ENCODE measurements at places on chromosomes 2 and 18.

DNA sequence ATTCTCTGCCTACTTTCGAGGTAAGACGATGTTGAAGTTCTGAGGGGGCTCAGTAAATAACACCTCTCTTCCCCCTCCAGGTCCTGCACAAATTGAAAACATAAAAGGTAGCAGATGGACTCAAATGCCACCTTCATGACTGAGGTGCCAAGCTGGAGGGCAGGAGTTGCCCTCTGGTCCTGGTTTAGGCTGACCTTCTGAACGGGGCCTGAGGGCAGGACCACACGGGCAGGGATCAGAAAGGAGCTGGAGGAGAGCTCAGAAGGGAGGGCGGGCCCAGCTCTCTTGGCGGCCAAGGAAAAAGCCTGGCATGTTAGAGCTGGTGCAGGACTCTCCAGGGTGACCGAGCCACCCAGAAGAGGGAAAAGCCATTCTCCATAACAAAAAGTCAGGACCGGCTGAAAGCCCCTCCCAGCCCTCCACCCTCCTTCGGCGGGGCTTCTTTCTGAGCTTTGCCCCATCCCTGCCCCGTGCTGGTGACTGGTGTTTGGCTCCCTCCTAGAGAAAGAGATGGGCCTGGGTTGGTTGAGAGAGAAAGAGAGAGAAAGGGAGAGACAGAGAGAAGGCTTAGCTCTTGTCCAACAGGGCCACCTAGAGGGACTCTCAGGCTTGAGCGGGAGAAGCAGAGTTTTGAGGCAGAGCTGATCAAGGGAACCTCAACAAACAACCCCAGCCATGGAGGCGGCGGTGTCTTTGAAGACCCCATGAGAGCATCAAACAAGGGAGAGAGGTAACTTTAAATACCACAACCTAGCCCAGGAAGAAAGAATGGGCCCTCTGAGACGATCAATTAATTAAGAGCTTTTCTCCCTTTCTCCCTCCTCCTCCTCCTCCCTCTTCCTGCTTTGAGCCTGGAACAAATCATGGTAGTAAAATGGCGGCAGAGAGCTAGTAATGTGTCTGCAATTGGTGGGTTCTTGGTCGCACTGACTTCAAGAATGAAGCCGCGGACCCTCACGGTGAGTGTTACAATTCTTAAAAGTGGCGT, 50.8 kb downstream of the WIPF1 start:
- no peak for DNase-seq

DNA sequence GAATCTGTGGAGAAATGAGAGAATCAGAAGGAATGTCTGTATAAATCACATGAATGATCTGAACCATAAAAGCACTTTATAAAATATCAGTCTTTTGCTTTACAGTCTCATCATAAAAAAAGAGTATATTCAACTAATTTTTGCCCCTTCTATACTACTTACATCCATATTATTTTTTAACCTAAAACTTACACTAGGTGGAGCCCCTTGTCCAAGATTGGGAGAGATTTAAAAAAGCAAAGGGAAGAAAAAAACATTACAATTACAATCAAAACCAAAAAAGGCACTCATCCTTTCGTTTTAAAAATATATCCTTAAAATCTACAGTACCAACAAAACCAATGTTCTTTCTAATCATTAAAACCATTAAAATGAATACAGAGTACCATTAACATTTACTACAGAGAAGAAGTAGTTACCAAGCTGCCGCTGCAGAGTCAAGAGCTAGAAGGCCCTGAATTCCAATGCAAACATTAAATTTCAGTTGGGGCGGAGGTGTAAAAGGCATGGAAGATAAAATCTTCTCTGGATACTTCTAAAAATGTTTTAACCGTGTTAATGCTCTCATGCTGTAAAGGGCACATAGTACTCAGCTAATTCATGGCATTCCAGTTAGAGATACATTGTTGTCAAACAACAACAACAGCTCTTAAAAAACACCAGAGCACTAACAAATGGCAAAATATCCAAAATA, 56.7 kb upstream of the EPB41L3 start:
- DNase-seq, result peak; percentile 8

DNA sequence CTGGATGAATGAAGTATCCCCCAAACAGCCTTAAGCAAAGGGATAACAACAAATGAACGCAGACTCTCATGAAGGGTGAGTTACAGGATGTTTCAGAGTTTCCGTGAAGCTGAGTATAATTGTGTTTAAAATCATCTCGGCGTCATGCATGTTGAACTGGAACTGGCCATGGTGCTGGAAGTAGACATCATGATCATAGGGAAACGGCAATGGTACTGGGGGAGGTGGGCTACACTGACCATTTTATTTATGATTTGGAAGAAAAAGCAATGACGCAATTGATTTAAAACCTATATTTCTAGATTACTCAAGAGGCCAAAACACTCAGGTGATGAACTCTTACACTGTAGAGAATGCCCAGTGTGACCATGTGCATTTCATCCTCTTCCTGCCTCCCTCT, 387.9 kb upstream of the MYT1L start:
- DNase-seq, result no peak

GRCh38 chr2:63488118-63488713, 100.1 kb downstream of the WDPCP start:
- DNase-seq, result peak; percentile 6

- peak; percentile 8 for DNase-seq
Observed at GRCh38 chr2:208013285-208014178, 11.8 kb downstream of the PLEKHM3 start.

- DNase-seq, result no peak
Observed at GRCh38 chr2:14134771-14135170, 497.7 kb upstream of the LRATD1 start.

- no peak for DNase-seq
Observed at GRCh38 chr2:162565666-162566065, 221.7 kb downstream of the GCA start.

DNA sequence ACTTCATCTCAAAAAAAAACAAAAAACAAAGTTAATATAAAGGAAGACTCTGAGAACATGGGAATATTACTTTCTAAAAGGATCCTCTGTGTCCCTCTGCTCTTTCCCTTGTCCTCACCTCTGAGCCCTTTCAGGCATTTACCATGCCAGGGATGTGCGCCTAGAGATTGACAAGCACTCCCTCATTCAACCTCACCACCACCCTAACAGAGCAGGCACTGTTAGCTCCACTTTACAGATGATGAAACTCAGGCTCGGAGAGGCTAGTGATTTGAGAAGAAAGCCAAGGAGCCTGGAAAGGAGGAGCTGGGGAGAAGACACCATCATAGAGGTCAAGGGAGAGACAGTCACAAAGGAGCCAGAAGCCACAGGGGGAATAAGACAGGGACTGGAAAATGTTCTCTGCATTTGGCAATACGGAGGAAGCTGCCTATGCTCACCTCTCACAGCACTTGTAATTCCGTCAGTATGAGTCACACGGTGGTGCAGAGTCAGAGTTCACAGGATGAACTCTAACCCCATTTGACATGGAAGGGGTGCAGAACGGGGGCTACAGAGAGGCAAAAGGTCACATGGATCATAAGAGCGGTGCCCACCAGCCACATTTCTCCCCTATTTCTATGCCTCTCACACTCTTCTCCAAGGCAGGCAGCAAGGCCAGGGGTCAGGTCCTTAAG, 101.8 kb upstream of the NFU1 start:
- DNase-seq, result no peak

DNA sequence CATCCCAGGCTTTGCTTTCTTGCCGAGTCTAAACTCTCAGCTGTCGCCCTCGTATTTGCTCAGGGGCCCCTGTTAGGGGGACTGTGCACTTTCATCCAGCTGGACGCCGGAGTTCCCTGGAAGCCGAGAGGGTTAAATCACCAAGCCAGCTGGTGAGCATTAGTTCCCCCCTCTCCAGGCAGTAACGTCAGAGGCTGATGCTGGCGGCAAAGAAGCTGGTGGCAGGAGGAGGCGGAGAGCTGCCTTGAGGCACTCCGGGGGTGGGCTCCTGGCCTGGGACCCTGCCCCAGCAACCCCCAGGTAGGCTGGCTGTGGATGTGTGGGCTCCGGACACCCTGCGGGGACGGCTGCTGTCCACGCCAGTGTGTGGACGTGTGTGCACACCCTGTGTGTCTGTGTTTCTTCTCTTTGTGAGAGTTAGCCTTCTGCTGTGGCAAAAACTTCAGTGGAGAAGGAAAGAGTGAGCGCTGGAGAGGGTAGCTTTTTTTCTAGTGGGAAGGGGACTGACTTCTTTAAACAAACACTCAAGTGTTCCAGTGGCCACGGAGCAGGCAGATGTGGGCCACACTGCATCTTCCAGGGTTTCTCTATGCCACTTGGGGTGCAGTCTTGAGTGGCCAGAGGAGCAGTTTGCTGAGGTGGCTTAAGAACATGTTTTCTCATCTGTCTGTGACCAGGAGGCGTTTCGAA, 84.7 kb downstream of the GLI2 start:
- no peak for DNase-seq

GRCh38 chr2:50263728-50264127, 768.2 kb downstream of the NRXN1 start:
- no peak for DNase-seq

DNA sequence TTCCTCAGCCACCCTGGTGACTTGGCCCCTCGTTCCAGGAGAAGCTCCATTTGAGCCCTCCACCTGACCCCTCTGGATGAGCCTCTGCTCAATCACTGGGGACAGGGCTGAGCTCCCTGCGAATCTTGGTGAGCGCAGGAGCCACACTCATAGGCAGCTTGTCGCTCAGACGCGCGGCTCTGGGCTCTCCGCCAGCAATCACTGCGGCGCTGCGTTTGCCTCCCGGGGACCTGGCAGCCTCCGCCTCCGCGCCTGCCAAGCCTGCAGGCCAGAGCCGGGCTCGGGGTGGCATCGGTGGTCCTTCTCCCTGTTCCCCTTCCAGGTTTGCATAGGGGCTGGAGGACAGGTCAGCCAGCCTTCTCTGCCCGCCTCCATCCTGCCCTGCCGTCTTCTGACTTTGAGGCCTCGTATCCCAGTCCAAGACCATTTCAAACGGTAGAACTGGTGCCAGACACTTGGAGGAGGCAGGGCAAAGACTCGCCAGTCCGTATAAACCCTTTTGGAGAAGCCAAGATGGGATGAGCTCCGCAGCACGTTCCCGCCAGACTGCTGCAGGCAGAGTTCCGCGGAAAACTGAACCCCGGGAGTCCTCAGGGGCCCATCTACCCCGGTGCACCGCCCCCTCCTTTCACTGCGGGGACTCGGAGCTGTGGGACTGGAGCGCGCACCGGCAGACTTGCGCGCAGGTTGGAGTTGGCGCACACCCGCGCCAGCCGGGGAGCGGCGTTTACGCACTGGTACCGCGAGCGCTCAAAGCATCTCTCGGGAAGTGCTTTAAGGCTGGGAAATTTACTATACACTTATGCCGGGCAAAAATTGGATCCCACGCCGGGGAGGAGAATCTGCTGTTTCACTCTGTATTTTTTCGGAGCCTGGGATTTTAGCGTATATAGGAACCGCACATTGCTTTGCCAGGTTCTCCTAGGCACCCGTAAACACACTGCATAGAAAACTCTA, 1.1 kb upstream of the TACR1 start:
- DNase-seq, result peak; percentile 29

DNA sequence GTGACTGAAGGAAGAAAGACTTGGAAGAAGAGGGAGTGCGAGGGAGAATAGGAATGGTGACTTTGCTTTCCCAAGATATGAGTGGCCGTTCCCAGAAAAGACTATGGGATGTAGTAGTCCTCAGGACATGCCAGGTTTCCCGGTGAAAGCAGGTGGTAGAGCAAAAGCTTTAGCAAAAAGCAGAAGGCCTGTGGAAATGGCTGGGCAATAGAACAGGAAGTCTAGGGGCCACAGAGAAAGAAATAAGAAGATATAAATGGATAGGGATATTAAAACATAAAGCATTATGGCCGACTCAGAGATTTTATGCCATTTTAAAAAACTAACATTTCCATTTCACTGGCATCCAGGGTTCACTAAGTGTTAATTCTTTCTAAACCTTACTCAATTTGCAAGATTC, 1.2 kb upstream of the SERPINB13 start:
- DNase-seq, result no peak

- DNase-seq, result no peak
Observed at GRCh38 chr2:100104718-100105677, 37.4 kb downstream of the AFF3 start.

GRCh38 chr2:43082903-43083677, 143.3 kb downstream of the ZFP36L2 start:
- no peak for DNase-seq

GRCh38 chr2:233209533-233210171, 41.8 kb upstream of the ATG16L1 start:
- DNase-seq, result no peak

- no peak for DNase-seq
Observed at GRCh38 chr2:199230091-199230490, 227.6 kb downstream of the SATB2 start.

- DNase-seq, result no peak
Observed at GRCh38 chr2:23434721-23435121, 49.7 kb downstream of the KLHL29 start.

GRCh38 chr18:46346896-46347630, 242.9 kb downstream of the HAUS1 start:
- DNase-seq, result no peak

DNA sequence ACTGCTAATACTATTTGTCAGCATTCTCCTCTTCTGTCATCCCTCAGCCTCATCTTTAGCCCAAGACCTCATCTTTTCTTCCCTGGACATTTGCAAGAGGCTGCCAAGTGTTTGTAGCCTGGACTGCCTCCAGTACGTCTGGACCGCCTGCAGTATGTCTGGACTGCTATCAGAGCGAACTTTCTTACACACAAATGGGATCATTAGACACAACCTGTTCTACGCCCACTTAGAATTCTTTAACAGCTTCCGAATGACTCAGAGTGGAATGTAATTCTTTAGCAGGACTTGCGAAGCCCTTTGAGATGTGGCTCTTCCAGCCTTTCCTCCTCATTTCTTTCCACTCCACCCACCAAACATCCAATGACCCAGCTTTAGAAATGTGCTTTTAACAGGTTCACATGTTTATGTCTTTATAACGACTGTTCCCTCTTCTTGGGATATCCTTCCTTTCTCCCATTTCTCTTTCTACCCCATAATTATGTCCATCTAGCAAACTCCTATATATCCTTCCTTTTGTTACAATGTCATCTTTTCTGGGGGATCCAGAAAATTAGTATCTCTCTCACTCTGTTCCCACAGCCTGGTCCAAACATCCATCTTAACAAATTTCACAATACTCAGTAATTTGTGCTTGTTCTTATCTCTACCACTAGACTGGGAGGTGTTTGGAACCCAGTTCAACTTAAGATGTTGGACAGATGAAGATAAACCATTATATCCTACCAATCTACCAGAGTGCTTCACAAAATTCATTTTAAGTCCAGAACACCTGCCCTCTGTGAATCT, 171.3 kb upstream of the PGAP1 start:
- no peak for DNase-seq

GRCh38 chr2:165044505-165045303, 89.4 kb upstream of the SLC38A11 start:
- DNase-seq, result no peak

DNA sequence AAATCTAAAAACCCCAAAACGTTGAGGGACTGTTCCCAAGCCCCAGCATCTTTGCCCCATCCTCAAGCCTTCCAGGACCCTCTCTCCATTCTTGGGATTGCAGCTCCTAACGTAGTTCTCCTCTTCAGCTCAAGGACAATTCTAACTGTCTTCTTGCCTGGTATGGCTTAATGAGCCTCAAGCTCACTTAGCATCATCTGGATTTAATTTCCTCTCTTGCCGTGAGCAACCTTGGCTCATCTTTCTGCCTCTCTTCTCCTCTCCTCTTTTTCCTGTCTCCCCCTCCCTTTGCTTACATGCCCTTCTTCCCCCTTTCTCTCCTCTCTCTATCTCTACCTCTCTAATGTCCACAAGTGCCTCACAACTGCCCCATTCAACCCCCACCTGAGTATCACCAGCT, 44.2 kb downstream of the TACR1 start:
- no peak for DNase-seq
